ENCODE measurements at places on chromosomes 6 and 20.

- no peak for DNase-seq
Measured at GRCh38 chr6:107769053-107769658, 55.0 kb downstream of the SCML4 start.

DNA sequence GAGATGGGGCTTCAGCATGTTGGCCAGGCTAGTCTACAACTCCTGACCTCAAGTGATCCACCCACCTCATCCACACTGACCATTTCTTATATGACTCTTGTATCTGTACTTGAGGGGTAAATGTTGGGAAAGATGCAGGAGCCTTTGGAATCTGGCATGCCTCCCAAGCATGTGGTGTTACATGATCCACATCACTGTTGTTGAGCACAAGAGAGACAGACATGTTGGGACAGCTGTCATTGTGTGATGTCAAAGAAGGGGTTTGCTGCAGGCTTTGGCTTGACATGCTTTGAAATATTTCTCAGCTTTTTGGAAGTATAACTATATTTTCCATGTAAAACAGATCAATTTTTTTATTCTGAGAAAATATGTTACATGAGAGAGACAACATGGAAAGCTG, 139.9 kb downstream of the MOXD1 start:
- no peak for DNase-seq

DNA sequence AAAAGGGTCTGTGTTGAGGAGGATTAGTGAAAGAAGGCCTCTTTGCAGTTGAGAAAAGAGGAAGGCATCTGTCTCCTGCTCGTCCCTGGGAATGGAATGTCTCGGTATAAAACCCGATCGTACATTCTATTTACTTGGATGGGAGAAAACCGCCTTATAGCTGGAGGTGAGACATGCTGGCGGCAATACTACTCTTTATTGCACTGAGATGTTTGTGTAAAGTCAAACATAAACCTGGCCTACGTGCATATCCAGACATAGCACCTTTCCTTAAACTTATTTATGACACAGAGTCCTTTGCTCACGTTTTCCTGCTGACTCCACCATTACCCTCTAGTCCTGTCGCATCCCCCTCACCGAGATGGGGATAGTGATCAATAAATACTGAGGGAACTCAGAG, 4.5 kb downstream of the TDP2 start:
- no peak for DNase-seq

DNA sequence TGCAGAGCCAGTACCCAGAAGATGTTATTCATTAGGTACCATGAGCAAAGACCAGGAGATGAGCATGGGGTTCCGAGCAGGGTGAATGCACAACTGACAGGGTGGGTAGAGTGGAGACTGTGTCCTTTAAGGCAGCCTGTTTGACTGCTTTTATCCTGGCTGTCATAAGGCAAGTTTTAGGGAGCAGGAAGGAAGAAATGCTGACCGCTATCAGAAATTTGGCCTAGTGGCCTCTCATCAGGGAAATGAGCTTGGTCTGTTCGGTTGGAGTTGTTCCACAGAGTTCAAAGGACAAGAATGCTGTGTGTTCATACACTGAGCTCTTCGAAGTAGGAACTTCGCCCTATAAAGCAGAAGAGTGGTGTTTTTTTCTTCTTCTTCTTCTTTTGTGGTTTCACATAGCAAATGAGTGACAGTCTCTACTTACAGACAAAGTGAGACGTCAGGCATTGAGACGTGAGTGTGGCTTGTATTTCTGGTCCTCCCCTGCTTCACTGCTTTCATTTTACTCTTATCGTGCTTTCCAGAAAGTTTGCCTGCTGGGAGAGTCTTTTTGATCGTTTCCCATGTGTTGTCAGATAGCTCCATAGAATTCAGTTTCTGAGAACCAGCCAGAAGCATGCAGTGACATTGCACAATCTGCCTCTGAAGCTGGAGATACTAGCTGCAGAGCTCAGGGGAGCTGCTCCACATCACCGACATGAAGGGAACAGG, at the start of gene CASS4:
CASS4 (plus strand) TSS at position 502 of the 714 bp plus-strand sequence; CDS start at position 701, 199 bp downstream.
- DNase-seq, result no peak

GRCh38 chr6:73823046-73823735, 127.2 kb downstream of the CD109 start:
- DNase-seq, result peak; percentile 74

DNA sequence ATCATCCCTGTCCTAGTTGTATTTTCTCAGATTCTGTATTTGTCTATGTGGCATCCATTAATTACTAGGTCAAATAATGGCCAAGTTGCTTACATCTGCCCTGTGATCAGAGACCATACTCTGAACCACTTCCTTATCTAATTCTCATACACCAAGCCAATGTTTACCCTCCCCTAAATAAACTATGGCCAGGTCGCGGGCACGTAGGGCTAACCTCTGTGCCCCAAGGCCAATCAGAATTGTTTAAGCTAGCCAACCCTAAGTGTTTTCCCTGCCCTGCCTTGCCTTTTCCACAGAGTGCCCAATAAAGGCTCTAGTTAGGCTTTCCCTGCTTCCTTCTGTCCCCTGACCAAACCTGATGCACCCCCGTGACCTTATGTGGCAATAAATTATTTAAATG, 2.8 kb upstream of the CALHM4 start:
- peak; percentile 60 for DNase-seq

DNA sequence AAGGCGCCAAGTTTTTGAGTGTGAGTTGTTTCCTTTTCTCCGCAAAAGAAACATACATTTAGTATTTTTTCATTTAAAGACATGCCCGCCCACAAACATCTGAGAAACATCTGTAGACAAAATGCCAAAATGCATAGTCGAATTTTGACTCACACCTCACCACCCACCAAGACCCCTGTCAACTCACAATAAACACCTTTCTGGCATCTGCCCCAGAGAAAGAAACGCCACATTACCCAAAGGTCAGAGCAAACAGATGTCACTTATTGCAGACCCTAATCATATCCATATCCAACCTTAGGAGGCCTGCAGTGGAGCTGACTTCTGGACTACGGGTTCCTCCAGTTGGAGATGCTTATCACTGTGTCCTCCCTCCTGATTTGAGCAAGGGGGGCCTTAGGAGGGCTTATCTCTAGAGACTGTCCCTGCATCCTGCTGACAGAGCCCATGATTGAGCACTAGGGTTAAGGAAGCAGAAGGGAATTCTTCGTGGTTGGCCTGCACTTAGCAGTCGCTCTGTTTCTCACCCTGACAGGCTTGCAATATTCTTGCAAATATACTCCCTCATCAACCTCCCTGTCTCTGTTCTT, 90.5 kb upstream of the TBX18 start:
- no peak for DNase-seq

GRCh38 chr6:154460306-154461071, 50.0 kb downstream of the CNKSR3 start:
- DNase-seq, result no peak

DNA sequence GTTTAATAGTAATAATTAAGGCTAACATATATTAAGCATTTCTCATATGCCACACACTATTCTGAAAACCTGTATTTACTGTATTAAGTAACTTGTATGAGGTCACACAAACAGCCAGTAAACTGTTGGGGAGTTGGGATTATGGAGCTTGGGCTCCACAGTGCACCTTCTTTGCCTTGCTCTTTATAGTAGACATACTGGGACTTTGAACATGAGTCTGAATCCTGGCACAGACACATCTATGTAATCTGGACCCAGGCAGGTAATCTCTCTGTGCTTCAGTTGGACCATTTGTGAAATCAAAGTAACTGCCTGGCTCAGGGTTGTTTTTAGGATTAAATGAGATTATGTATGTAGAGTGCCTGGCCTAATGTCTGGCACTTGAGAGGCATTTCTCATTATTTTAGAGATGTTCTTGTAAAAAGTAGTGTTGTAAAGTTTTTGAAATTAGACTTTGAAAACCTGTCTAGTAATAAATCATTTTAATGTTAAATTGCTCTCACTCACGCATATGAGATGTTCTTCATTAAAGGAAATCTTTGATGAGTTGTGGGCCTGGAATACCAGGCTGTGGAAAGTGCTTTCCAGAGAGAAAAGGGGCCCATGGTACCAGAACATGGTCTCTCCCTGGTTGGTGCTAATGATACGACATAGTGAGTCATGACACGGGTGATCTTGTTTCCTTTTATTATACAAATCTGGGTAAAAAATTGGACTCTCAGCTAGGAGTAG, 34.3 kb downstream of the LRRC1 start:
- no peak for DNase-seq

DNA sequence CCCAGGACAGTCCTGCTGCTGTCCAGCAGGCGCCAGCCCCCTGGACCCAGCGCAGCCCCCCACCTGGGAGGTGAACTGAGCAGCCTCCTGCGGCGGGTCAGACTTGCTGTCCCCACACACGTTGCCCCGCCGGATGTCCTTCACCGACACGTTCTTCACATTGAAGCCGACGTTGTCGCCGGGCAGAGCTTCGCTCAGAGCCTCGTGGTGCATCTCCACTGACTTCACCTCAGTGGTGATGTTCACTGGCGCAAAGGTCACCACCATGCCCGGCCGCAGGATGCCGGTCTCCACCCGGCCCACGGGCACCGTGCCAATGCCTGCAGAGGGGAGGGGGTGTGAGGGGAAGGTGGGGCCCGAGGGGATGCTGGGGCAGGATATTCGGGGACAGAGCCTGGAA, 8.5 kb downstream of the EEF1A2 start:
- DNase-seq, result no peak

DNA sequence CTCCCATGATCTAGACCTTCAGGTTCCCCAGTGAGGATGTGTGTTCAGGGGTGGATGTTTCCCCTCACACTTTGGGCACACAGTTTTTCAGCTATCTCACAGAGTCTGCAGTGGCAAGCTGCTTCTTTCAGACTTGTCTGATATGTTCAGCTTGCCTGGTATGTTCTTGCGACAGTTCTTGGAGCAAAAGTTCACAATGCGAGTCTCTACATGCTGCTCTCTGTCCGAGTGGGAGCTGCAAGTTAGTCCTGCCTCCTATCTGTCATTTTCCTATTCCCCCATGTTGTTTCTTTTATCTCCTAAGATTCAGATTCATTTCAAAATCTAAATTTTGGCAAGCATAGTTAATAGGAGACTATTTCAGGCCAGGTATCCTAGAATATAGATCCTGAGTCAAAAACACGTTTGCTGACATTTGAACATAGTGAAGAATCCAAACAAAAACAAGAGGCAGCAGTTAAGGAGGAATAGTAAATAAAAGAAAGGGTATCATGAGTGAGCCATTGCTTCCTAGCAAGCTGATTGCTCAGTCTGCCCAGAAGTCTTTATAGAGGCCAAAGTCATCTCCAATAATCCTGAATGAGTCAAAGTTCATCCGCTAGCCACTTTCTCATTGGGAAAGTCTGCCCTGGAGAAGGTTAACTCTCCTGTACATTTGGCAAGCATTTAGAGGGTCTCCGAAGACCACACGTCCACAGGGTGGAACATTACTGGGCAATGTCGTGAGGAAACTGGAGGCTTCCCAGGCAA, 140.2 kb upstream of the MOCS1 start:
- no peak for DNase-seq

DNA sequence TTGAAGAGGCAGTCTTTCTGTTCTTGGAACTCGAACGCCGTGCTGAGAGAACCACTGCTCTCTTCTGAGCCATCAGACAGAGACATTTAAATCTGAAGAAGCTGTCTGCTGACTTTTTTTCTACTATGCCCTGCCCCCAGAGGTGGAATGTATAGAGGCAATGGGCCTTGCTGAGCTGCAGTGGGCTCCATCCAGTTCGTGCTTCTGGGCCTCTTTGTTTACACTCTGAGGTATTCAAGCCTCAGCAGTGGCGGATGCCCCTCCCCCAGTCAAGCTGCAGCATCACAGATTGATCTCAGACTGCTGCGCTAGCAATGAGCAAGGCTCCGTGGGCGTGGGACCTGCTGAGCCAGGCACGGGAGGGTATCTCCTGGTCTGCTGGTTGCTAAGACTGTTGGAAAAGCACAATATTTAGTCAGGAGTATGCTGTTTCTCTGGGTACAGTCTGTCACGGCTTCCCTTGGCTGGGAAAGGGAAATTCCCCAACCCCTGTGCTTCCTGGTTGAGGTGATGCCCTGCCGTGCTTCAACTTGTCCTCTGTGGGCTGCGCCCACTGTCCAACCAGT, 526.8 kb downstream of the CD109 start:
- no peak for DNase-seq

DNA sequence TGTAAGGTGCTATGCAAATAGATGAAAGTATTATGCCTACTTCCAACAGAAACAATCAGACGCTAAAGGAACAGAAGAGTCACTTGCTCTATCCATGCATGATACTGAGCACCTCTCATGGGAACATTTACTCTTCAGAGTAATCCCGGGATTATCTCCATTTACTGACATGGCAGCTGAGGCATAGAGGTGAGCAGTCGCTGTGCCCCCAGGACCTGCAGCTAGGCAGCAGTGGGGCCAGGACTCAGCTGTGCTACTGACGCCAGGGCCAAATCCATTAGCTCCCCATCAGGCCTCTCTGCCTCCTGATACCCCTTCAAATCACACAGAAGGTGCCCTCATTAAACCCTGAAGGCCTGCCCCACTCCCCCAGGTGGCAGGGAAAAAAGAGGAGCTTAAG, 51.9 kb downstream of the TRAM2 start:
- DNase-seq, result no peak

GRCh38 chr20:64090165-64090564, 6.0 kb upstream of the LKAAEAR1 start:
- peak; percentile 63 for DNase-seq

DNA sequence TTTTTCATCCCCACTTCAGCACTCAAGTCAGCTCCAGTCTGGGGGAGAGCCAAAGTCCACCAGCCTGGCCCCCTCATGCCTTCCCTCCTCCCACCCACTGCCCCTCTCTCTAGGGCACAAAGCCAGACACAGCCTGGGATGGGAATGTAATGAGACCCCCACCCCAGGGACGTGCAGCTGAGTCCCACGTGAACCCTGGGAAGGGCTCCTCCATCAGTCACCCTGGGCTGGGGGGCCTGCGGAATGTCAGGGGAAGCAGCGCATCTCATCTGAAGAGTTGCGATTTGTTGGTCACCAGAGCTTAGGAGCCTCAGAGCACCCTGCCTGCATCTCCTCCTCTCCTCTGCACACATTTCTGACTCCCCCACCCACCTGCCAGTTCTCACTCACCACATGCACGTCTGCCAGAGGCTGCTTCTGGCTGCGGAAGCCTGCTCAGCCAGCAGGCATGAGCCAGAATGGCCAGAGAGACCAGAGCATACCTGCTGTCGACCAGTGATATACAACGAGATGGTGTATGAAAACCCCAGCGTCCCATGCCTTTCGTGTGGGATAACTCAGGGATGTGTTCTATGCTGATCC, 167.1 kb upstream of the TOP1 start:
- DNase-seq, result no peak

DNA sequence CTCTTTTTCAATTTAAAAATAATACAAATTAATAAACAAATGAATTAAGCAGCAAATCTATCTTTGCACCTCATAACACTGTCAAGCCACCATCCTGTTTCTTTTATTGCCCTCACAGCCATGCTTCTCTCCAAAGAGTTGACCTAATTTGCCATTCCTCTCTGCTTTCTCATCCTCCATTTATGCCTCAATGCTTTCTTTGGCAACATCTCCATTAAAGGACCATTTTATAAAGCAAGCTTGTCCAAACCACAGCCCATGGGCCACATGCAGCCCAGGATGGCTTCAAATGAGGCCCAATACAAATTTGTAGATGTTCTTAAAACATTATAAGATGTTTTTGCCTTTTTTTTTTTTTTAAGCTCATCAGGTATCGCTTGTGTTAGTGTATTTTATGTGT, 26.4 kb upstream of the MEI4 start:
- DNase-seq, result no peak

- DNase-seq, result no peak
Measured at GRCh38 chr20:34891166-34892062, 15.0 kb downstream of the ACSS2 start.
